HepG2 (cell line): ENCODE measurements at places on chromosomes 5 and 9. TPM values are rescaled to one million over a fixed set of nuclear protein-coding genes. Genes with fewer than 3 reads are reported as not detected.
A peak's percentile ranks its signal among the peaks of the same experiment; 100 is the strongest.

Gene INSL4
- total RNA-seq, result not detected in 2 replicates

DNA sequence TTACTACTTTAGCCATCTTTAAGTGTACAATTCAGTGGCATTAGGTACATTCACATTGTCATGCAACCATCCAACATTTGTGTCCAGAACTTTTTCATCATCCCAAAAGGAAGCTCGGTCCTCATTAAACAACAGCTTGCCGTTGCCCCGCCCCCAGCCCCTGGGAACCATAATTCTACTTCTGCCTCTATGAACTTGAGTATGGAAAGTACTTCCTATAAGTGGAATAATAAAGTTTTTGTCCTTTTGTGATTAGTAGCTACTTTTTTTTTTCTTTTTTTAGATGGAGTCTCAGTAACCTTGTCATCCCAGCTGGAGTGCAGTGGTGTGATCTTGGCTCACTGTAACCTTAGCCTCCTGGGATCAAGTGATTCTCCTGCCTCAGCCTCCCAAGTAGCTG lies 5.0 kb downstream of the GBGT1 start:
- DNase-seq, result no peak

Gene SPATA31D4
- total RNA-seq, result not detected in 2 replicates

DNA sequence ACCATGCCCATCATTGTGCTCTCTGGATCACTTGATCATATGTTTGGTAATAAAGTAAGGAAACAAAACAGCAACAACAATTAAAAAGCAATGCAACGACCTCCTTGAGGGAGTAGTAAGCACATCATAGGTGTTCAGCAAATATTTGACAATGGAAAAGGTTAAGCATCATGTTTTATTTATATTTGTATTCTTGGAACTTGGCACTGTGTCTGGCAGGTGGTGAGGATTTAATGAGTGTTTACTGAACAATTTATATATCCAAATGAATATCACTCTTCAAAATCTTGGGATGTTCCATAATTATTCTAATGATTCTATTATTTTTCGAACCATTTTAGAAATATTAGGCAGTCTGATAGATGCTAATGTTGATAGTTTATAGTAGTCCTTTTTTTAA lies 6.2 kb downstream of the PIP5K1B start:
- DNase-seq, result no peak

Gene SLC6A3
- not detected in 2 replicates for total RNA-seq

Gene FRMPD1
- total RNA-seq, result not detected in 2 replicates

- no peak for DNase-seq
These were observed 74.3 kb downstream of the EPB41L4B start for GRCh38 chr9:109246533-109246932.

- no peak for DNase-seq
These were observed 15.6 kb upstream of the FOXD1 start for GRCh38 chr5:73464016-73464745.

GRCh38 chr5:157575381-157576020 lies at the start of gene ADAM19:
TSS of gene ADAM19 (minus strand) at chr5:157575775. CDS start at chr5:157575696, 79 bp downstream.
- no peak for DNase-seq

Gene ATP6V0E1
- total RNA-seq, result 121 and 143 TPM in 2 replicates

Gene EQTN
- not detected in 2 replicates for total RNA-seq

- DNase-seq, result peak; percentile 49
These were observed 409.5 kb downstream of the ARHGEF28 start for GRCh38 chr5:74035521-74035937.

Gene P4HA2
- total RNA-seq, result 16.5 and 37.7 TPM in 2 replicates

DNA sequence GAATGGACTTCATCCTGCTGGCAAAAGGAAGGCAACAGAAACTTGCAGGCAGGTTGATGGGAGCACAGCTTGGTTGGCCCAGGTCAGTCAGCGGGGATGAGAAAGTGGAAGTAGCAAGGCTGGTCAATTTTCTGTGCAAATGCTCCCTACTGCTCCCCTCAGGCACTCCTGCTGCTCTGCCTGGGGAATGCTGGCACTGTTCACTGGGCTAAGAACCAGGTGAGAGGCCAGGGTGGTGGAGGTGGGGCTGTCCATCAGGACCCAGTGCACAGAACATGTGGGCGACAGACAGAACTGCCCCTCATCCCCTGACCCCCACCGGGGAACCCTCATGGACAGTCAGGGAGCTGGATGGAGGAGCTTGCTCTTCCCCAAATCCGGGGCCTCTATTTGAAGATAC lies 593.1 kb downstream of the IRX1 start:
- no peak for DNase-seq

DNA sequence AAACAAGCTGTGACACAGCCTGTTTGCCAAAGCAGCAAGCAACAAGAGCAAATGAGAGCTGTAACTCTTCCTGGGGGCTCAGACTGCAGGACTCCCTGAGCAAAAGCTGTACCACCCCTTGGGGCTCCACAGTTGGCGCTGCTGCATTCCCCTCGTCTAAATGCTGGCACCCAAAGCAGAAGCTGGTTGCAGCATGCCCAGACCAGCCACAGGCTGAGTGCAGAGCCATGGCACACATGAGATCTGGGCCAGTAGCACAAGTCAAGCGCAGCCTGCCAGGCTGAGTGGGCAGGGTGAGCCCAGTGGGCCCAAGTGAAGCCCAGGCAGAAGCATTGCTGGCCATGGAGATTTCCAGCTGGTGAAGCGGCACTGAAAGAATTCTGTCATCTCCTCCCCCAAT lies 157.3 kb upstream of the GRAMD2B start:
- no peak for DNase-seq

GRCh38 chr5:137395011-137395755 lies 103.9 kb downstream of the SPOCK1 start:
- DNase-seq, result no peak

Gene CCDC183
- total RNA-seq, result 3.0 and 5.0 TPM in 2 replicates

GRCh38 chr5:164885179-164885578 lies 1379.8 kb downstream of the MAT2B start:
- DNase-seq, result no peak

DNA sequence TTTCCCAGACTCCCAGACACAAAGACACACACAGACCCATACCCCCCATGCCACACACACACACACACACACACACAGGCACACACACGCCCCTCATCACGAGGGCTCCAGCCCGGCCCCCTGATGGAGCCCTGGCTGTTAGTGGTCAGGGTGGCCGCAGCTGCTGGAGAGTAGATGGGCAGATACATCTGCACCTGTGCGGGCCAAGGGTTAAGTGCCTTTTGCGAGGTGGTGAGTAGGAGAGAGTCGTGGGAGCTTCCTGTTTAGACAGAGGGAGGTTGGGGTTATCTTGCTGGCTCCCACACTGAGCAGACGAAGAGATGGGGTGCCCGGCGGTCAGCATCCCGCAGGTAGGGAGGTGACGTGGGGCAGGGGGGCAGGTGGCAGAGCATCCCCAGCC lies 8.2 kb downstream of the PRRX2 start:
- DNase-seq, result no peak

Gene GARIN3
- not detected in 2 replicates for total RNA-seq

Gene TAF11L5
- total RNA-seq, result not detected in 2 replicates

DNA sequence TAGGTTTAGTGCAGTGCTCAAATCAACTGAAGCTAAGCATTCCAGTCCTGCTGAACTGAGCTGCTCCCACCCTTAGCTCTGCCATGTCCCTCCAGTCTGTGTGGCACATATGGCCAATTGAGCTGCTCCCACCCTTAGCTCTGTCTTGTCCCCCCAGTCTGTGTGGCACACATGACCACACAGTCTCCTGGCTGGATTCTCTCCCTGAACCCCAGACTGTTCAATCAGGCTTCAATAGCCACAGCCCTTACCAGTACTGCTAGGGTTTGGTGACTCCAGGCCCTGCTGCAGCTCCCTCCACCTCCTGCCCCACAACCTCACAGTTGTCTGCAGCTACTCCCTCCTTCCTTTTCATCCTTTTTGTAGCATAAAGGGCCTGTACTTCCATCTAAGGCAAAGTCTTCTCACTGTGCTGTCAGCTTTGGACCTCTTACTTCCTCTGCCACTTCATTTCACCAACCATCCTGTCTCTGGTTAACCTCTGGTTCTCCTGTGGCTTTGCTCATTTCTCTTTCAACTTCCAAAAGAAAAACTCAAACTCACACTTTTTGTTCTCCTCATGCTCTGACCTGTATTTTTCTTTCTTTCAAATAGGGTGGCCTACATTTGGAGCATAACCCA lies 50.8 kb downstream of the ADAMTS12 start:
- DNase-seq, result no peak

GRCh38 chr5:33257807-33258429 lies 182.8 kb upstream of the TARS1 start:
- no peak for DNase-seq

- DNase-seq, result no peak
These were observed 81.2 kb upstream of the UBTD2 start for GRCh38 chr5:172364773-172365172.

DNA sequence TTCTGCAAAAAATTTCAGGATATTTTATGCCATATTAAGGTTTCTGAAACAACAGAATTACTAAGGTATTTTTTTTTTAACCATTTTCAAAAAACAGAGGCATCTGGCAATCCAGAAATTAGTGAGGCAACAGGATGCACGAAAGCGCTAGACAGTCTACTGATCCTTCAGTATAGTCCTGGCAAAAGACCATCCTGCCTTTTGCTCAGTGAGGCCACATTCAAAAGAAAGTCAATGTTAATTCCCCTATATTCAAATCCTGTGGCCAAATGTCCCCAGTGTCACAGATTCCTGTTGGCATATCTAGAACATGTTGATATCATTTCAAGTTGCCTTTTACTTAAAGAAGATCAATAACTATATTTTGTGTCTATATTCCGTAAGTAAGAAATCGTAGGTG lies 13.1 kb upstream of the NFIB start:
- DNase-seq, result no peak

DNA sequence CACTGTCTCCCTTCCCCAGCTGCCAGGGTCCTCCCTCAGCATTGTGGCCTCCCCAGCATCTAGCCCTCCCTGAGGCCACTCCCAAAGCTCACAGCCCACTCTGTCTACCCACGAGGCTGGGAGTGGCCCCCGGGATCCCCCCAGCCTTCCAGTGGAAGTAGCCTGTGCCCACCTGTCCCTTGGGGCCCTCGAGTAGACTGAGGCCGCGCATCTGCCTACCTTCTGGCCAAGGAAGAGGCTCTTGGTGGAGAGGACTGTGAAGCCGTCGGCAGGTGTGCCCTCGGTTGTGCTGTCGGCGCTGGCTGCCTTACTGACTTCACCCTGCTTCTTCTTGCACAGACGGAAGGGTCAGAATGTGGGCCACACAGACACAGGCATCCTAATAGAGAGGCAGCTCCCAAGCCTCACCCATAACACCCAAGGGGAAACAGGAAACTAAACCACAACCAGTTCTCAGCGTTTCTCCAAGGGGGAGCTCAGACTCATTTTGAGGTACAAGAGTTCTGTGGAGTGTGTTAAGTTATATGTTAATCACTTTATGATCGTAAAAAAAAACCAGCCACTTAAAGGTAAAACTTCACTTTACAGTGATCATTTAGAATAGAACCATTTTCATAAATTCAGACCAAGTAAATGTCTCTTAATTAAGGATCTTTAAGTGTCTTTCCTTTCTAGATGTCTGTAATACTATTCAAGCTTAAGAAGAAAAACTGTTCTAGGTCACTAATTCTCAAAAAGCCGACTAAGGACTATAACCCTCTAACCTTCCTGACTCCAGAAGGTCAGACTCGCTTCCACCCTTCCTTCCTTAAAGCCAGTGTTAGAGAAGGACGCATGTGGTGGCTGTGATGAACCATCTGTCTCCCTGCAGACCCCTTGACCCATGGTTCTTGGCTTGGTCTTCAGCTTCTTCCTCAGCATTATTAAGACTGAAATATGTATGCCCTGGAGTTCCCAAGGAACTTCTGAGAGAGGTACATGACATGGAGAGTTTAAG lies 38.5 kb downstream of the MACROH2A1 start:
- DNase-seq, result no peak

DNA sequence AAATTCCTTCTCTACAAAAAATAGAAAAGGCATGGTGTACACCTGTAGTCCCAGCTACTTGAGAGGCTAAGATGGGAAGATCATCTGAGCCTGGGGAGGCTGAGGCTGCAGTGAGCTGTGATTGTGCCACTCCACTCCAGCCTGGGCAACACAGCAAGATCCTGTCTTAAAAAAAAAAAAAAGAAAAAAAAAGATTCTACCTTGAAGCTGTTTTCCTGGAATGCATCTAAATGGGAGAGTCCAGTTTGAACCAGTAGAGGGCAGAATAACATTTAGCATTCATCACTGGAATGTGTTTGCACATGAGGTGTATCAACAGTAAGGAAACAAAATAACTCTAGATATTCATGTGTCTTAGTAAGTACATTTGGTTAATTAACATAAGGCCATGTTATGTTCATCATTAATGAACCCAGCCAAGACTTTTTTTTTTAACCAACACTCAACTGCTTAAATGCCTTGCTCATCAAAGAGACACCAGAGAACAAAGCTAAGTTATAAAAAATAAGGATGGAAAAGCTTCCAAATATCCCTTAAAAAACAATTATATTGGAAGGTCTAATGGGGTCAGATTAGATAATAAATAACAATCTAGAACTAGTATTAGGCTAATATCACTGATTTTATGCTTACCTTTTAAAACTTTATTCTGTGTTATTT lies 16.1 kb downstream of the IFNE start:
- DNase-seq, result peak; percentile 55

DNA sequence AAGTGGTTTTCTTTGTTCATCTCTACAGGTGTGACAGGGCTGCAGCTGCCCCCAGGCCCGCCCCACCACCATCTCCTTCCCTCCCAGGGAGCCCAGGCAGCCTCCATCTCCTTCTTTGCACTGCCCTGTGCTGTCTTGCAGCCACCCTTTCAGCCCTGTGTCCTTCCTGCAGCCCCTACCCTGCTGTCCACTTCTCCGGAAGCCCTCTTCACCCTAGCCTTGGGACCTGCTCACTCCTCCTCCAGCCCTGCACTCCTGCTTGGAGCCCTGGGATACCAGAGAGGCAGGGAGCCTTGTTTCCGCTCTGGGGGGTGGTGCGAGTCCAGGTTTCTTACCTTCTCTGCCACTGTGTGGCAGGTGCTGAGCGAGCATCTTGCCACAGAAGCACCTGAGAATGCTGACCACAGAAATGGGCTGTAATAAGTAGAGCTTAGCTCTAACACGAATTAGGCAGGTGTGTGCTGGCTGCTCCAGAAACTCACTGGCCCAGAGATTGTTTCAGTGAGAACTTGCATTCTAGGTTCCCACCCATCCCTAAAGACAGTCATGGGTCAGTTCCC lies 51.3 kb upstream of the GADD45G start:
- no peak for DNase-seq

Gene CCDC171
- 2.5 and 2.8 TPM in 2 replicates for total RNA-seq

Gene ADCY2
- total RNA-seq, result not detected in 2 replicates

Gene LCN6
- total RNA-seq, result not detected in 2 replicates

DNA sequence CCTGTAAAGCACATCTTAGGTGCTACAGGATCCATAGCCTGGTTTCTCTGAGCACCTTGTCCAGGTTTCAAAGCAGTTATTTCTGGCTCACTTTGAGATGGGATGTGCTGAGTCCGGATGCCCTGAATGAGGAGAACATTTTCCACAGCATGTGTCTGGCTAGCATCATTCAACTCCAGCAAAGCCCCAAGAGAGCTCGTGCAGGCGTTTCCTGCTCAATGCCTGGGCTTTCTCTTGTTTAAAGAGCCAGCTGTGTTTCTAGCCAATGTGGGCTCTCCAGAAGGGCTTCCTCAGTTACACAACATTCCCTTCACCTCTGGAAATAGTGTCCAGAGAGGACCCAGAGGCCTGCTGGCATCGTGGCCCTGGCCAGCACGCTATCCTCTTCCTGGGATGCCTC lies 411.7 kb downstream of the DMAC1 start:
- no peak for DNase-seq

Gene NAIF1
- total RNA-seq, result 6.0 and 6.6 TPM in 2 replicates
